ENCODE measurements at places on chromosomes 2 and 18.

DNA sequence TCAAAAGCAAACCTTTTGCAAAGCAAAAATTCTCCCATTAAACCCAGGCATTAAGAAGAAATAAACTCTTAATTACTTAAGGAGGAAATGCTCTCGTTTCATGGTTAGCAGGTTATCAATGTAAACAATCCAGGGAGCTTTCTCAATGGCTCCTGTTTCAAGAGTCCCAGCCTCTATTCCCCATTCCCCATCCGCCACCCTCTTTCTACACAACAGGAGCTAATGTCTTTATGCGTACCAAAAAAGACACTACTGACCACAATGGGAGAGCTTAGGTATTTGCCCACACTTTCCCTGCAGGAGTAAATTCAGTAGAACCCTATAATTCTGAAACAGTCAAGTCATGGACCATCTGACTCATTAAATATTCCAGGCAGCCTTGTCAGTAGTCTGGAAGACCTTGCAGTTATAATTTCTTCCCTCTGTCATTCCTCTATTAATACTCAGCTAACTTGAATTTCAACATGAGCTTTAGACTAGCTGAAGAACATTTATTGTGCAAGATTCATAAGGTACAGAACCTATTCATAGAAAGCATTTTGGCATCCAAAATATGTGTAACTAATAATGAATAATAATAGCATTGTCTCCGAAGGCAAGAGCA is 48.6 kb downstream of the SLC8A1 start:
- DNase-seq = no peak

- no peak for DNase-seq
These were observed 269.0 kb downstream of the ICOS start for GRCh38 chr2:204205538-204205937.

DNA sequence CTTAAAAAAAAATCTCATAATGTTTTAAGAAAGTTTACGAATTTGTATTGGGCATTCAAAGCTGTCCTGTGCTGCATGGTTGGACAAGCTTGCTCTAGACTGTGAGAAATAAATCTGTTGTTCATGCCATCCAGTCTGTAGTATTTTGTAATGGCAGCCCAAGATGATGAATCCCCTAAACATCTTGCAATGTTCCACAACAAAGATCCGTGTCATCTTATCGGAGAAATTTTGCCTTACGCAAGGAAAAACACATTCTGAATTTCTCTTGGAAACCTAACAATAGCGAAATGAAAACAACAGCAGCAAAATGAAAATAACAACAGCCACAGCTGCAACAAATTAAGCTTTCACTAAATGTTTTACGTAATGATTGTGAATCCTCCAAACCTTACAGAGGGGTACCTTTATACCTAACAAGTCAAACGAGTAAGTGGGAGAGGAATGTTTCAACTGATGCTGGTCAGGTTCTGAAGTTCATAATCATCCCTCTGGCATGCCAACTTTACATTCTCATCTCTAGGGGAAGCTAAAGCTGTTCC is 76.1 kb upstream of the RNU4ATAC start:
- DNase-seq = no peak

- DNase-seq = no peak
These were observed 118.0 kb downstream of the COL6A3 start for GRCh38 chr2:237295889-237296480.

DNA sequence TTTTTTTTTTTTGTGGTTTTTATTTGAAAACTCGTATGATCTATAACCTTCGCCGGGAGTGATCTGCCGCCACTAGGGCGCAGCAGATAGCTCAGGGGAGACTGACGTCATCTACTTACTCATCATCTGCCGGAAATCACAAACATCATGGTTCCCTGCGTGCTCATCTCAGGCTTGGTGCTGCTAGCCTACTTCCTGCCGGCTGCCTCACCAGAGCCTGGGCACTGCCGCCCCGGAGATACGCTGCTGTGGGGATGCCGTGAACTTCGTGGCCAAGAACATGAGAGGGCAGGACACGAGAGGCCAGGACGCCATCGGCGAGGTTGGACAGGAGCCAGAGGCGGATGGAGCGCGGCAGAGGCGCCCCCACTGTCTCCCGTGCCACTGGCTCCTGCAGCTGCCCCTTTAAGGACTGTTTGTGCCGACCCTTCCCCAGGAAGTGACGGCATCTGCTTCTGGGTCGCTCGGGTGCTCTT is 68.8 kb downstream of the DOK6 start:
- no peak for DNase-seq

DNA sequence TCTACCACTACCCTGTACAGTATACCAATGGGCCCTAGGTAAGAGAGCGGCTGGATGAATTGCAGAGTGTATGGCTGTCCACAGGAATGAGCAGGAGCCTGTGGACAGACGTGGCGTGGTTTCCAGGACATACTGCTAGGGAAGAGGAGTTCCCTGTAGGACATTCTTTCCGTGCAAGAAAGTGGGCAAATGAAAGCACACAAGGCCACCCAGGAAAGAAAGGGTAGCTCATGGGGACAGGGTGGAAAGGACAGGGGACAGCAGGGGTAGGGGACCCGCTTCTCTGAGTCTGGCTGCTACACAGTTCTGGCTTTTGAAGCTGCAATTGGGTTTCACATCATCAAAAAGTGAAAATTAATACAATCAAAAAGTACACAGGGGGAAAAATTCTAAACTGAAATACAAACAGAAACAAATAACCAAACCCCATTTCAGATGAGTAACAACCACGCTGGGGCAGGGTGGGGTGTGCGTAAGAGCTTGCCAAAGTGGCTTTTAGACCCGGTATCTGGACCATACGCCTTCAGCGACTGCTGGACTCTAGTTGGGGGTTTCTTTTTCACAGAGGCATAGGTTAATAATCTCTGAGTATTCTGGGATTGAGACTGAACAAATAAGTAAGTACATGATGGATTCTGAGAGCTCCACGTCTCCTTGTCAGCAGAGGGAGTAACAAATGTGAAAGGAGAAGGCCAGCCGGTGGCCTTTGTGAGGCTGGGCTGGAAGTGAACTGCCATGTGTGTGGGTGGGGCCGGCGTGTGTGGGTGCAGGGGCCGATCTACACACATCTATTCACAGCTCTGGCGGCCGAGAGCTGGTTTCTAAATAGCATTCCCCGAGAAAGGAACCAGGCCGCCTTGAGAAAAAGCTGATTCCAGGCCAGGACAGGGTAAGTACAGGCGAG is 84.0 kb downstream of the HDAC4 start:
- DNase-seq = no peak

- DNase-seq = no peak
These were observed 82.7 kb downstream of the FAM168B start for GRCh38 chr2:131010566-131010965.

DNA sequence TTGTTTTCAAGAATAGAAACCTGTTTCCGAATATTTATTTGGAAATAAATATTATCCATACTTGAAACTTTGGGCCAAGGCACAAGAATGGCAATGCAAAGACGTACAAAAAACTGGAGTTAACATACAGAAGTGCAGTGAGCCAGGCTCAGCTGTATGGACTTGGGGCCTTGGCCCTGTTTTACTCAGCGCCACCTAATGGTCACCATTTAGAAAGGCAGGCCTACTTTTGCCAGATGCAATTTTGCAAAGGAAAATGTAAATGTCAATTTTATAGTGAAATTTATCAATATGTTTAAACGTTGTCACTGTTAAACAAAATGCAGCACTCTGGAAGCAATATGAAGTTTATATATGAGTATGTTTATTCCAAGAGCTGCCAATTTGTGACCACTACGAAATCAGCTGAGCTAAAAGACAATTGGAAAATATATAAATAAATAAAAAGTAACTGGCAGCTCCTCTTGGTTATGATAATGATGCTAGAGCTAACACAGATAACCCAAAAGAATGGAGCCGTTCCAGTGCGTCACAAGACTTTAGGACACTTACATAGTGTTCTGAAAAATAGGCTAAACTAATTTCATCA is 155.0 kb downstream of the ARHGAP15 start:
- no peak for DNase-seq

- DNase-seq = no peak
These were observed 345.7 kb downstream of the SLC4A3 start for GRCh38 chr2:219973136-219973535.

- DNase-seq = no peak
These were observed 326.2 kb upstream of the LRATD1 start for GRCh38 chr2:14306268-14306861.

GRCh38 chr2:45678791-45679348 is 27.4 kb downstream of the PRKCE start:
- DNase-seq = no peak

DNA sequence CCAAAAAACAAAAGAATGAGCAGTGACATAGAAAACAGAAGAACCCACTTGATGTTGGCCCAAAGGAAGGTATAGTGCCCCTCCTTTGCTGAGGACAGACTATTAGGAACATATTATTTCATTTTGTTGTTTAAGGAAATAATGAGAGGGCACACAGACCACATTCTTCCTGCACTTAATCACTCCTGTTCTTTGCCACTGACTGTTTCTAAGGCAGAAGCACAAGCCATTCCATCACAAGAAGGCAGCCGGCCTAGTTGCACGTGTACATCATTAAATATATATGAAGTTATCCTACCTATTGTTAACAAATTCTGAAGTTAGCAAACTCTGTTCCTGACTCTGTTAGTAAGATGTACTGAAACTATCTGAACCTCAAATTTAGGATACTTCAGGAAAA is 110.0 kb downstream of the LNPK start:
- no peak for DNase-seq

DNA sequence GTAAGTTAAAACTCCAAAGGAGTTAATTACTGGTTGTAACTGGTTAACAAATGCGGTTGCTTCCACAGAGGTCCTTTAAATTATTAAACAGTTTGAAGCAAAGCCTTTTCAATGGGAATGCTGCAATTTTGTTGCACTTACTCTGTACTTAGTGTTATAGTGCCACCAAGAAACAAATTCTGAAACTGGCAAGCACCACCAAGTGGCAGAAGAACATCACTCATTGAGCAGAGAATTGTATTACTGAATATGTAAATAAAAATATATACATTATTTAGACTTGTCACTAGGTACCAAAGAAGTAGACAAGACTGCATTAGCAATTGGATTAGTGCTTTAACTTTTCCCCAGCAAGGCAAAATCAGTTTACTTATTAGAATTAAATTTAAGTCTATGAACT is 2.6 kb upstream of the TMEFF2 start:
- DNase-seq = no peak

DNA sequence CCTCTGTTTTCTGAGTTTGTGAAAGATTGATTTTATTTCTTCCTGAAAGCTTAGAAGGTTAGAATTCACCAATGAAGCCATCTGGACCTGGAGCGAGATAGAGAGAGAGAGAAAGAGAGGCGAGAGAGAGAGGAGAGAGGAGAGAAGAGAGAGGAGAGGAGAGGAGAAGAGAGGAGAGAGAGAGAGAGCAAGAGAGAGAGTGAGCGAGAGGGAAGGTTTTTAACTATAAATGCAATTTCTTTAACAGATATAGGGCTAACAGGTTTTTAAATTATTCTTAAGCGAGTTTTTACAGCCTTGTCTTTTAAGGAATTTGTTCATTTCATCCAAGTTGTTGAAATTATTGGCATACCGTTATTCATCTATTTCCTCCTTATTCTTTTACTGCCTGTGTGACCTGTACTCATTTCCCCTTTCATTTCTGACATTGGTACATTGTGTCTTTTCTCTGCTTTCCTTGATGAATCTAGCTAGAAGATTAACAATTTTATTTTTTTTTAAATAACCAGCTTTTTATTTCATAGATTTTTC is 56.1 kb downstream of the BABAM2 start:
- DNase-seq = no peak

GRCh38 chr2:112229348-112229747 is 25.5 kb downstream of the ZC3H8 start:
- DNase-seq = no peak

- DNase-seq = no peak
These were observed 5.1 kb upstream of the PIEZO2 start for GRCh38 chr18:11154368-11154989.

GRCh38 chr2:207464007-207464406 is 65.8 kb upstream of the CREB1 start:
- no peak for DNase-seq

DNA sequence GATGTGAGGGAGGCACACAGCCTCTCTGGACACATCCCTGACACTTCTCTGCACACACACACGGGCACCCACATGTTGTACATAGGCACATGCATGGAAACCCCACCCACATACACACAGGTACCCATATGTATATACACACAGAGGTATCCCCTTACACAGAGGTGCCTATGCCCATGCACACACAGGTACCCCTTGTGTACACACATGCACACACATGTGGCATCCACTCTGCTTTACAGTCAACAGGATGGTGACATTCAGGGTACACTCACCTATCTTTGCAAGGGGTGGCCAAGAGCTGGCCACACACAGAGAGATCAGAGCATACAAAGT is 59.5 kb downstream of the FAM168B start:
- DNase-seq = no peak

DNA sequence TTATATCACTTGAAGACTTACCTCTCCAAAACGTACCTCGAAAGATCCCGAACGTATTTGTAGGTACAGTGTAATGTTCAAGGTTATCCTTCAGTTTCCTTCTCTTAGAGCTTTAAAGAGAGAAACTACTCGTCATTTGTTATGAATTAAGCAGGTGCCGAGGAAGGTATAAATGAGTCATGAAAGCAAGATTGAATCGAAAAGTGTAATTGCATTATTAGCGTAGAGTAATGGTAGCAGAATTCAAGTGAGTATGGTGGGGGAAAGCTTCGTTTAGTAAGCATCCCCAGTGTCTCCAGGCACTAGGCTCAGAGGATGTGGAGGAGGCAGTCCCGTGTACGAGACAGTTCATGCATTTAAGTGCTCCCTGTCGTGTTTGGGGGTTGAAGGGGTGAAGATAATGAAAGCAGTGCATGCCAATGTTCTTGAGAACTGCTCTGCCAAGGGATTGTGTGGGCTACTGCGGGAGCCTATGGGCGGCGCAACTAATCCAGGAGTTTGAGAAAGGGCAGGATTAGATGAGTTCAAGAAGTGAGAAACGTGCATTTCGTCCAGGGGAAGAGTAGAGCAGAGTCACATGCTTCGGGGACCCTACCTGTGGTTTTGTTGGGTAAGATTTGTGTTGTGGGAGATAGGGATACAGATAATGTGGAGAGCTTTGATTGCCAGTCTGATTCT is 858 bp downstream of the POLR1B start:
- no peak for DNase-seq

Measured in NCI-H2081 treated with DMSO at 0.1 percent for 48 hours (cell line).